ENCODE measurements at places on chromosomes 2 and 18. TPM values are rescaled to one million over a fixed set of nuclear protein-coding genes. Genes with fewer than 3 reads are reported as not detected.

The BOLL gene
- not detected for total RNA-seq

The RAB17 gene
- 0.61 TPM for total RNA-seq

The DPP10 gene
- total RNA-seq: not detected

The GPBAR1 gene
- 0.97 TPM for total RNA-seq

The CD207 gene
- total RNA-seq: not detected

The ESPNL gene
- total RNA-seq: 0.10 TPM

The CMPK2 gene
- total RNA-seq: 84.0 TPM

The GNLY gene
- 136 TPM for total RNA-seq

DNA sequence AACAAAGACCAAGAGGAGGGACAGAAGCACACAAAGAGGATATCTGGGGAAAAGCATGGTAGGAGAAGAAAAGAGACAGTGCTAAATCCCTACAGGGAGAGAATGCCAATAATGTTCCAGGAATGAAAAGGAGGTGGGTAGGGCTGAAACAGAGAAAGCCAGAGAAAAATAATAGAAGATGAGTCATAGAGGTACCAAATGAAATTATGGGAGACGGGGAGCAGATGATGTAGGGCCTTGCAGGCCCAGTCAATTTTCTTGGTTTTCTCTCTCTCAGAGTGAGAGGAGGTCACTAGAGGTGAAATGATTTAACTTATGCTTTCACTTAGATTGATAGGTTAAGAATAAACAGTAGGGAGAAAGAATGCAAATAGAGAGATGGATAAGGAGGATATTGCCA lies 61.5 kb downstream of the RPRM start:
- no peak for DNase-seq
- no peak overlapping the region for H3K4me3 ChIP-seq
- no peaks in the 10 kb centered on the region for H3K4me1 ChIP-seq
- H3K36me3 ChIP-seq: no peaks in the 10 kb centered on the region

DNA sequence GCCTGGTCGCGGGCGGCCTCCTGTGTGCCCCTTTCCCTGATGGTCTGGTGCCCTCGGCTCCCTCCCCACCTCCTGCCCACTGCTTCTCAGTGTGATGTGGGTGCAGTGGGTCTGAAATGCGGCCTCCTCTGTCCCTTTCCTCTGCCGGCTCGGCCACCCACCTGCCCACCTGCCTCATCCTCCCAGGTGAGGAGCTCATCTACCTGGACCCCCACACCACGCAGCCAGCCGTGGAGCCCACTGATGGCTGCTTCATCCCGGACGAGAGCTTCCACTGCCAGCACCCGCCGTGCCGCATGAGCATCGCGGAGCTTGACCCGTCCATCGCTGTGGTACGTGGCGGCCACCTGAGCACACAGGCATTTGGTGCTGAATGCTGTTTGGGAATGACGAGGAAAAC lies 18.3 kb downstream of the DTYMK start:
- no peak overlapping the region for H3K4me3 ChIP-seq
- no peaks in the 10 kb centered on the region for H3K27me3 ChIP-seq
- peaks cover 23% of the 10 kb centered on the region for H3K36me3 ChIP-seq
- no peak overlapping the region for H3K27ac ChIP-seq
- peaks cover 17% of the 10 kb centered on the region for H3K4me1 ChIP-seq
- DNase-seq: no peak

DNA sequence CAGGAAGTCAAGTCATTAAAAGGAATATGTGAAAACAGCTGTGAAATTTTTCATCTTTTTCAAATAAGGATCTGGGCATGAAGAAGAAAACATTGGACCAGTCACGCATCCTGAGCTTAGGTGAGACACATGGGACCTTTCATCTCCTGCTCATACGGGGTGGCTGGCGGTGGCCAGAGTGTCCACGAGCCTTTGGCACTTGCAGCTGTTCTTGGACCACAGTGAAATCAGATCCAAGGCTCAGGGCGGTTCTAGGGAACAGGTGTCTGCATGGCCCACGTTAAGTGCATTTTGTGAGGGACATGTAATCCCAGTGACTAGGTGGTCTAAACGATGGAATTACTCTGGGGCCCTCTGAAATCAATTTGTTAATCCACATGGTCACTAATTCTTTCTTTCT lies 212.7 kb upstream of the COPS8 start:
- peaks cover 15% of the 10 kb centered on the region for H3K27me3 ChIP-seq
- no peak overlapping the region for H3K4me3 ChIP-seq
- H3K36me3 ChIP-seq: no peaks in the 10 kb centered on the region
- H3K4me1 ChIP-seq: peaks cover 8% of the 10 kb centered on the region
- DNase-seq: peak; percentile 13

DNA sequence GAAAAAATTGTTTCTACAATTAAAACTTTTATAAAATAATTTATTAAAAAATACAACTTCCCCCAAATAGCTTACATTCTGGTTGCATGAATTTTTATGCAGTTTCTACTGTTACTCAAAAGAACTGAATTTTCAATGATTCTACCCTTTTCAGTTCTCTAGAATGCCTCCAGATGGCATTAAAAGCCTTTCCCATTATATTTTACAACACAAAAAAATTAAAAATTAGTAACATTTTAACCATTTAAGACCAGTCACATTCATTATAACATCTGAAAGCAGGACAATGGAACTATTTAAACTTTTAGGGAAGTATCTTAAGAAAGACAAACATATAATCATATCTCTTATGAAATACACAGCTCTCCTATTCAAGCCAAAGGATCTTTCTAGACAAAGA lies 236.0 kb upstream of the REV1 start:
- no peak overlapping the region for H3K27ac ChIP-seq
- H3K27me3 ChIP-seq: no peaks in the 10 kb centered on the region
- H3K4me3 ChIP-seq: no peak overlapping the region
- no peaks in the 10 kb centered on the region for H3K4me1 ChIP-seq
- no peaks in the 10 kb centered on the region for H3K36me3 ChIP-seq
- DNase-seq: no peak

DNA sequence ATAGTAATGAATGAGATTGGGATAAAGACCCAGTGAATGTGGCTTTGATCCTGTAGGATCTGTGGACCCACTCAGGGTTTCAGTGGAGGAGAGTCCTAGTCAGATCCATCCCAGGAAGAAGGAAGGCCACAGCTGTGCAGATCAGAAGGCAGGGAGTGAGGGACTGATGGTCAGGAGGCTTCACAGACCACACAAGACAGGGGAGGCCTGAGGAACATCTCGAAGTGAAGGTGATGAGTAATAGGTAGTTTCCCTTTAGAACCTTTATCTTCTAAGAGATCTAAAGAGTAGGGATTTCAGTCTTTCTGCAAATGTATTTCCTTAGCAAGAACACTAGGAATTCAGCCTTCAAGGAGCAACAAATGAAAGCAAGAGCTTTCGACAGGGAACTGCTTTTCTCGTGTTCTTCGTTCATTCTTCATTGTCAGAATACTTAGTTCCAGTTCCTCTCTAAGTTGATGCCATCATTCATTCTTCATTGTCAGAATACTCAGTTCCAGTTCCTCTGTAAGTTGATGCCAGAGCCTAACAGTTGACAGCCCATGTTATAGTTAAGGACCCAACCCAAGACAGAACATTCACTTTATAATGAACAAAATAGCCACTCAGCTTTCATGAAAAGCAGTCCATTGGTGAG lies 150.2 kb upstream of the EPAS1 start:
- no peak for DNase-seq
- no peak overlapping the region for H3K27ac ChIP-seq
- H3K4me3 ChIP-seq: no peak overlapping the region

DNA sequence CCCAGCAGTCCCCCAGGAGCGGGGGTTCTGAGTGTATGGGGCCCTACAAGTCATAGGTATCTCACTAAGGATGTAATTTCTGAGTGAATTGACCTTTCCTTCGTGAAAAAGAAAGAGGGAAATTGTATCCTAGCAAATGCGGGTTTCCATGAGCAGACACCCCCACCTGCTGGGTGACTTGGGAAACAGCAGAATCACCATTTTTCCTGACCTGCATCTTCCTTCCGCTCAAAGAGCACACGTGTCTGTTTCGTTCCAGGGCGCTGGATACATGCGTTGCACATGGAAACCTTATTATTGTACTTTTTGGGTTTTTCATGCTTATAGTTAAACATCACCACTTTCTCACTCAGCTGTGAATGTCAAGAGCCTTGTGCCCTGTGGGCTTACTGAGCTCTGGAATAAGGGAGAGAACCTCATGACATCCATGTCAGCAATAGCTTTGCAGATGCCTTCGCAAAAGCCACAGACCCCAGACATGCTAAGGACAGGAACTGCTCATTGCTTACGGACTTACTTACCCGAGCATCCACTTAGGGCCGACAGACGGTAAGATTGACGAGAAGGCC lies 132.8 kb downstream of the TPO start:
- H3K36me3 ChIP-seq: no peaks in the 10 kb centered on the region
- no peak overlapping the region for H3K4me3 ChIP-seq
- H3K27me3 ChIP-seq: peaks cover 4% of the 10 kb centered on the region

DNA sequence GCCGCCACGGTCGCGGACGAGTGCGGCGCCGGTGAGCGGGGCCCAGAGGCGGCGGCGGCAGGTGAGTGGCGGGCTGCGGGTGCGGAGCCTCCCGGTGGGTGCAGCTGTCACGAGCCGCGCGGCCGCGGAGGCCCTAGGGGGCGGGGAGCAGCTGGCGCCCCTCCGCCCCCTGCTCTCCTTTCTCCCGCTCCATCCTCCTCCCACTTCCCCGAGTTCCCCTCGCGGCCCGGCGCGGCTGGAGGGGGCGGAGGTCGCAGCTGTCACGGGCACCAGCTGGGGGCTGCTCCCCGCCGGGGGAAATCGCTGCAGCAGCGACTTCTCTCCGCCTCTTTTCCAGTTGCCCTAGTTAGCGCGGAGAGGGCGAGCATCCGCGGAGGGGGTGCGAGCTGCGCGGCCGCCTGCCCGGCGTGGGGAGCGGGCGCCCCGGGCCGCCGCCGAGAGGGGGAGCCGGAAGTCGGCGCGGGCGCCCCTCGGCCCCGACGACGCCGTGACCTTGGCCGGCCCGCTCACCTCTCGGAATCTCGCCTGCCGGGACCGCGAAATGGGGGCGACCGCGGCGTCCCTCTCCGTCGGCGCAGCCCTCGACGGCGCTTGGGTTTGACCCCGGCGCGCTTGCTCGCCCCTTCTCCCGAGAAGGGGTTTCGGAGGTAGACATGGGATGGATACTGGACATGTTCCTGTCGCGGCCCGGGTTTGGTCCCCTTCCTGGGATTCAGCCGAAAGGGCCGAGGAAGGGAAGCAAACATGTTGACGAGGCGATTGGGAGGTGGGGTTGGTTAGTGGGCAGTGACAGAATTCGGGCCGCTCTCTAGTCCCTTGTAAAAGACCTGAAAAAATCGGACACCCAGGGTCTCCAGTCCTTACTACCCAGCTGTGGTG lies 727 bp downstream of the NCOA1 start:
- peak; percentile 61 for DNase-seq
- peaks cover 40% of the 10 kb centered on the region for H3K4me1 ChIP-seq
- H3K4me3 ChIP-seq: peak overlapping the region; percentile 75

DNA sequence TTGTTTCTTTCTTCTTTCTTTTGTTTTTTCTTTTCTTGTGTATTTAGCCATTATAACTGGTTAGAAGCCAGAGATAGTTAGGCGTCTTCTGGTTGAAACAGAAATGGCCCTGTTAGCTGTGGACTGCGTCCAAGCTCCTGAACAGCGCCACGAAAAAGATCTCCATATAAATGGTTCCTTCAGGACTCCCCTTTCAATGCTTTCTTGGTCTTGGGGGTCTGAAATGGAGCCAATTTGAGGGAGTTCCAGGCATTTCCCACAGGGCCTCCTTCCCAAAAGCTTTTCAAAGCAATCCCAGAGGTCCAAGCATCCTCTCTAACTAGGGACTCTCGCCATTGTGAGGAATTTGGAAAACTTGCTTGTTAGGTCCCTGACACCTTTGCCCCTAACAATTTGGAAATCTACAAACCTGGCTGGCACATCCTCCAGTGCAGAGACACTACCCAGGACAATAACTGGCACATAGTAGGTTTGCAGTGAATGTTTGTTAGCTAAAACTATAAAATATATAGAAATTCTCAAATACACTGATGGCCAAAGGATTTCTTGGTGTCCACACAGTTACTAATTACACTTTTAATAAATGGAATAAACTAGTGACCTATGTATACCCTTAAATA lies 80.1 kb downstream of the MYCN start:
- no peaks in the 10 kb centered on the region for H3K36me3 ChIP-seq
- H3K27ac ChIP-seq: no peak overlapping the region
- DNase-seq: no peak

DNA sequence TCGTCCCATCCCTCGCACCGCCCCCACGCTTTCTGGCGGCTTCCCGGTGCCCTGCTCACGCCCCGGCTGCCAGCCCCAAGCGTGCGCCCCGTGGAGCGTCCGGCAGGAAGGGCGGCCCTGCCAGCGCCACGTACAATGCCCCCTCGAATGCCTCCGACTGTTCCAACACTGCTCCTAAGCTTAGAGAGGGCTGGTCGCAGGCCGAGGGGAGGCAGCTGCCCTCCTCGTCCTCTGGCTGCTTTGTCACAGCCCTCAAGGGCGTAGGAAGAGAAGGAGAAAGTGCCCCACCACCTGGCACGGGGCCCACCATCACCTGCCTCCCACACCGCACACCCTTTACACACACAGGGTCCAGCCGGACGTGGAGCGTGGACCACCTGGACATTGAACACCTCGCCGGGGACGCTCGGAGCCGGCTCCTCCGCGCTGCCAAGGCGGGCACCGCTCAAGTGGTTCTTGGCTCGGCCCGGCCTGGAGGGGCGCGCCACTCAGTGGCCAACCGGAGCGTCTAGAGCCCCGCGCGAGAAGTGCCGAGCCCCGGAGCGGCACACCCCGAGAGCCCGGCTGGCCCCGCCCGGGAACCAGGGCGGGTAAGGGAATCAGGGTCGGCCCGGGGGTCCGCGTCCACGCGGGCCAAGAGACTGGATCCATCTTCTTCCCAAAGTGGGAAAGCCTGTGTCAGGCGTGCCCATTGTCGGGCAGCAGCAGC lies 830 bp downstream of the DNER start:
- H3K4me1 ChIP-seq: peaks cover 7% of the 10 kb centered on the region
- H3K36me3 ChIP-seq: no peaks in the 10 kb centered on the region

GRCh38 chr2:229884775-229885699 lies 36.8 kb downstream of the TRIP12 start:
- H3K36me3 ChIP-seq: peaks cover 15% of the 10 kb centered on the region
- no peak overlapping the region for H3K4me3 ChIP-seq
- no peak overlapping the region for H3K27ac ChIP-seq
- DNase-seq: no peak

GRCh38 chr2:88146590-88146989 lies 18.7 kb upstream of the FABP1 start:
- no peak overlapping the region for H3K27ac ChIP-seq
- H3K27me3 ChIP-seq: peaks cover 7% of the 10 kb centered on the region
- H3K36me3 ChIP-seq: no peaks in the 10 kb centered on the region
- no peaks in the 10 kb centered on the region for H3K4me1 ChIP-seq
- H3K4me3 ChIP-seq: no peak overlapping the region

DNA sequence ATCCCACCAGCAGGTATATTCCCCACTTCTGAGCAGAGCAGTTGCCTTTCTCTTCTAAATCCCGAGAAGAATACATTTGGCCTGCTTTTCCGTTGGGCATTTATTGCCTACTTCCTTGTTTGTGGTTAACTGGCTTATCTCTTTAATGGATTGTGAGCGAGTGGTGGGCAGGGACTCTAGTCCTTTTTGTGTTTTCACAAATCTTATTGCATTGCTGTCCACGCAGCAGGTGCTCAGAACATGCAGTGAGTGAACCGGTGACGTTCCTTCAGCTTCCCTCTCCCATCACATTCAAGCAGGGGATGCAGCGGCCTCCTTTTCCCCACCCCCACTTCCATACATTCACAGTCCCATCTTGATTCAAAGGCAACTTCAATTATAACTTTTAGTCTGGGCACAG lies 28.9 kb upstream of the GAREM2 start:
- H3K36me3 ChIP-seq: no peaks in the 10 kb centered on the region
- H3K27me3 ChIP-seq: peaks cover 4% of the 10 kb centered on the region
- H3K4me1 ChIP-seq: peaks cover 2% of the 10 kb centered on the region

GRCh38 chr18:8721094-8721669 lies 15.8 kb downstream of the MTCL1 start:
- DNase-seq: no peak
- H3K27ac ChIP-seq: no peak overlapping the region
- no peak overlapping the region for H3K4me3 ChIP-seq

Measured in activated CD8-positive, alpha-beta T cell treated with anti-CD3 and anti-CD28 coated beads, Interleukin-2, amount 10 ng/mL, durations not matched to agents 7 days and 5 days (primary cell).